ENCODE measurements at places on chromosomes 7 and 10. TPM values are rescaled to one million over a fixed set of nuclear protein-coding genes. Genes with fewer than 3 reads are reported as not detected.

DNA sequence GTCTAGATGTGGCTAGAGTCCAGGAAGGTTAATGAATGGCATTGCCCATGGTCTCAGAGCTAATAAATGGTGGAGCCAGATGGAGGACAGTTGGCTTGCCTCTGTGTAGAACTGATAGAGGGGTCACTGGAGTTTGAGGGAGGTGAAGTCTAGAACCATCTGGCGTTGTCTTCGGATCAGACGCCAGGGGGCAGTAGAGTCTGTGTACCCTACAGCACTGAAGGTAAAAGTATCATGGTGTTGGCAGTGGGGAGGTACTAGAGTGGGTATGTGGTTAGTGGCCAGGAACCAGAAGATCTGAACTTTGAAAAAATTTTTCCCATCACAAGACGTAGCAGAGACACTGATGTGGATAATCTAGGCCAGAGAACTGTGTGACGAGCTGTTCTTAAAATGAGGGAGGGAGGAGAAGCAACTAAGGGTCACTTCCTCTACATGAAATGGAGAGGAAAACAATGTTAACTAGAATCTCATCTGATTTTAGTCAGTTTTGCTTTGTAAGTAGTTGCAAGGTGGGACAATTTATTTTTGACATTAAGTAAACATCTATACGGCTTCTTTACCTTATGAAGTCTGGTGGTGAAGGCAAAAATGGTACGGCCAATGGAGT is 227.9 kb upstream of the PRSS58 start:
- peaks cover 30% of the 10 kb centered on the region for H3K4me1 ChIP-seq
- no peaks in the 10 kb centered on the region for H3K27me3 ChIP-seq
- no peak overlapping the region for H3K4me3 ChIP-seq
- no peak overlapping the region for H3K27ac ChIP-seq
- DNase-seq = no peak
- H3K36me3 ChIP-seq = no peaks in the 10 kb centered on the region

- H3K4me3 ChIP-seq = no peak overlapping the region
- DNase-seq = no peak
- no peaks in the 10 kb centered on the region for H3K4me1 ChIP-seq
- H3K27ac ChIP-seq = no peak overlapping the region
- no peaks in the 10 kb centered on the region for H3K27me3 ChIP-seq
- H3K36me3 ChIP-seq = no peaks in the 10 kb centered on the region
These were observed 406.9 kb downstream of the DGKB start for GRCh38 chr7:14495633-14496032.

DNA sequence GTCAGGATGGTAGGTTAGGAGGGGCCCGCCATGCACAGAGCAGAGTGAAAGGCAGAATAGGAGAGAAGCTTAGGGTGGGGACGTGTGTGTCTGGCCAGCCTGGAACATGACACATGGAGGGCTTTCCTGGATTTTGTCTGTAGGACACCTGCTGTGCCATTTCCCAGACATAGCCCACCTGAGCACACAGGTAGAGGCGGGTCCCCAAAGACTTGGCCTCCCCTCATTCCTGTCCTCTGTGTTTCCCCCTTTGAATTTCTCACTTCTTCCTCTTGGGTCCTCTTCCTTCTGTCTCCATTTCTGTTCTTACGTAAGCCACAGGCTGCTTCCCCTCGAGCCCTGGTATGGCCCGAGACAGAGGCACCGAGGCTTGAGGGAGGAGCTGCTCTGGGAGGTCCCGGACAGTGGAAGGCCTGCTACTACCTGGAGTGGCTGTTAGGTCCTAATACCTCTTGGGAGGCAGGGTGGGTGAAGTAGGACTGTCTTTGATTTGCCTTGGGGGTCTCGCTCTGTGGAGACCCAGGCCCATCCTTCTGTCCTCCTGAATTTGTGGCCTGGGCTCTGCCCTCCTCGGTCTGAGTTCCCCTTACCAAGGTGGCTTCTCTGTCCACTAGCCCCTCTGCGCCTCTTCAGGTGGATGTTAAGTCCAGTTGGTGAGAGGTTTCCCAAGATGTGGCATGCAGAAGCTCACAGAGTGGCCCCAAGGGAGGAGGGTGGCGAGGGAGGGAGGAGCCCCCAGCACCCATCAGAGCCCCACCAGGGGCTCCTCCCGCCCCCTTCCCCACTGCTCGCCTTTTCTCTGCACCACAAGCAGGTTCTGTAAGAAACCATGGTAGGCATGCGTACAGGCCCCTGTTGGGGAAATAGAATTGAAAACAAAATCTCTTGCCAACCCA is 5.5 kb downstream of the ZNF775 start:
- H3K27ac ChIP-seq = no peak overlapping the region
- no peak overlapping the region for H3K4me3 ChIP-seq
- no peaks in the 10 kb centered on the region for H3K27me3 ChIP-seq
- peaks cover 18% of the 10 kb centered on the region for H3K4me1 ChIP-seq
- H3K36me3 ChIP-seq = peaks cover 3% of the 10 kb centered on the region

DNA sequence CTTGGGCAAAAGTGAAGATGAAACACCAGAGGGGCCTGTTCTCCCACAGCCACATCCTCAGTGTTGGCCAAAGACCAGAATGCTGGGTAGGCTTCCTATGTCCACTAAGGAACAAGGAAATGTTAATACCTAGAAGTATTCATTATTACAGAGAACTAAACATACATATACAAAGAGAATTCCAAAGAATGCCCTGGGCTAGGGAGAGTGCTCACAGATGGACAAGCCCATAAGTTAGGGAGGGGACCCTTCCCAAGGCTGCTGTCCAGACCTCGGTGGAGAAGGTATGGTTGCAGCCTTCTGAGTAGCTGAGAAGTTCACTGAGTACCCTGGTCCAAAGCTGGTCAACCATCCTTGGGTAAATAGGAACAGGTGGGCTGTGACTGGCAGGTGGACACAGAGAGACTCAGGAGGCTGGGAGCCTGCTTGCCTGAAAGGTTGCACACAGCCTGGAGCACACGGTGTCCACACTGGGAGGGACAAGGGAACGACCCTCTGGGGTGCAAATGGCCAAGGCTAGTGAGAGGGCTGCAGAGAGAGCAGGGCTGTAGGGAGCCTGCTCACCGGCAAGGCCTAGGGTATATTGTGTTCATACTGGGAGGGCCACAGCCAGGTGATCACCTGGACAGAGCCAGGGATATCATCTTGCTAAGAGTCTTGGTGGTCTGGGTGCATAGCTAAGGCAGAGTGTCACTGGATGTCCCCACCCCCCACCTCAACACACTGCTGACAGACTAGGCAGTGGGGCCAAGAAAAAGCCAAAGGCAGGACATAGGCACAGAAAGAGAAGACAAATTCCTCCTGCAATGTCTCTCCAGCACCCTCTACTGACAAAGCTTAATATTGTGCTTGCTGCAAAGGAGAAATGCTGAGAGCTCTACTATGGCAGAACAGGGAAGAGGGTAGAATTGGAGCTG is 40.3 kb downstream of the CPVL start:
- no peak for DNase-seq
- H3K27me3 ChIP-seq = no peaks in the 10 kb centered on the region
- no peak overlapping the region for H3K4me3 ChIP-seq

- no peak overlapping the region for H3K4me3 ChIP-seq
- no peak overlapping the region for H3K27ac ChIP-seq
- no peaks in the 10 kb centered on the region for H3K27me3 ChIP-seq
- DNase-seq = no peak
- no peaks in the 10 kb centered on the region for H3K36me3 ChIP-seq
These were observed 161.2 kb downstream of the JCAD start for GRCh38 chr10:29897999-29898716.

- peaks cover 40% of the 10 kb centered on the region for H3K4me1 ChIP-seq
- peak overlapping the region; percentile 15 for H3K4me3 ChIP-seq
- H3K27me3 ChIP-seq = no peaks in the 10 kb centered on the region
- H3K27ac ChIP-seq = peak overlapping the region; percentile 71
- no peak for DNase-seq
- no peaks in the 10 kb centered on the region for H3K36me3 ChIP-seq
These were observed 19.9 kb upstream of the PCGF5 start for GRCh38 chr10:91200314-91201212.

- H3K27me3 ChIP-seq = no peaks in the 10 kb centered on the region
- peaks cover 4% of the 10 kb centered on the region for H3K36me3 ChIP-seq
- no peak for DNase-seq
- no peak overlapping the region for H3K4me3 ChIP-seq
These were observed 29.4 kb upstream of the PCGF5 start for GRCh38 chr10:91190876-91191583.

DNA sequence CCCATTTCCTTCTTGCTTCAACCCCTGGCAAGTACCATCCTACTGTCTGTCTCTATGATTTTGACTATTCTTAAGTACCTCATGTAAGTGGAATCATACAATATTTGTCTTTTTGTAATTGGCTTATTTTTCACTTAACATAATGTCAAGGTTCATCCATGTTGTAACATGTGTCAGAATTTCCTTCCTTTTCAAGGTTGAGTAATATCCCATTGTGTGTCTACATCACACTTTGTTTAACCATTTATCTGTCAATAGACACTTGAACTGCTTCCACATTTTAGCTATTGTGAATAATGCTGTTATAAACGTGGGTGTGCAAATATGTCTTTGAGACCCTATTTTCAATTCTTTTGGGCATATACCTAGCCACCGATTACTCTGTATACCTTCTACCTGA is 14.0 kb upstream of the CDK14 start:
- H3K4me1 ChIP-seq = no peaks in the 10 kb centered on the region
- H3K36me3 ChIP-seq = no peaks in the 10 kb centered on the region
- no peaks in the 10 kb centered on the region for H3K27me3 ChIP-seq
- H3K4me3 ChIP-seq = no peak overlapping the region

MEIG1 gene
- total RNA-seq = not detected

Measured in CD4-positive, alpha-beta T cell (primary cell).